Hematopoietic multipotent progenitor cell treated with erythropoietin and hydrocortisone succinate and interleukin-3 and kit ligand, for 15 days (in vitro differentiated cells): ENCODE measurements at places on chromosomes 1 and 21.

GRCh38 chr1:14443164-14443787 lies 155.2 kb upstream of the KAZN start:
- DNase-seq, result no peak

DNA sequence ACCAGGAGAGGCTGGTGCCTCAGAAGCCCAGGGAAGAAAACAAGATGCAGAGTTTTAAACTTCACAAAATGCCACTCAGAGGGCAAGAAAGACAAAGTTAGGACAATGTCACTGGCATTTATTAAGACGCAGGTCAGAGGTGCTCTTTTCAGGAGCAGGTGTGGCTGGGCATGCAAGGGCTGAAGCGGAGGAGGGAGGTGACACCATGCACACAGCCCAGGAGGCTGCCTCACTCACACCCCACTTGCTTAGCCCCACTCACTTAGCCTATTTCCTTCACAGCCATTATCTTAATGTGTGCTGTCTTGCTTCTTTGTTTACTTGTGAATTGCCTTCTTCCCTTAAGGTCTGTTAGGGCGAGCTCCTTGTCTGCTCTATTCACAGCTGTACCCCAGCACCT lies 17.2 kb downstream of the HIVEP3 start:
- no peak for DNase-seq

GRCh38 chr1:43868741-43869067 lies 64.9 kb upstream of the ARTN start:
- DNase-seq, result no peak

DNA sequence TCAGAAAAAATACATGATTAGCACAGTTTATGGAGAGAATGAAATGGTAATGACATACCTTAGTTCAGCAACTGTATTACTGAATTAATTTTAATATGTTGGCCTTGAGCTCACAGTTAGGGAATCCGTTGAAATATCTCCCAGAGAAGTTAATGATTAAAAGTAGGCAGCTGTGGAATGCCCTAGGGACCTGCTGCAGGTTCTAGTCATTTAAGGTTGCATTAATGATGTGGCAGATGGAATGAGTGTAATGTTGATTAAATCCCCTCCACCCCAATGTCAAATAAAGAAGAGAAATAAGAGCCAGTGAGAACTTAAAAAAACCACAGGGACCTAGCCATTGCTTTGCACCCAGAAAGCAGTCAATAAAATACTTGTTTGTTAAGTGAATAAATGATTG lies 40.3 kb upstream of the TRIM45 start:
- no peak for DNase-seq

GRCh38 chr1:217105437-217105836 lies 382.2 kb upstream of the ESRRG start:
- DNase-seq, result no peak

GRCh38 chr1:47351305-47351704 lies 17.7 kb downstream of the CMPK1 start:
- DNase-seq, result no peak

DNA sequence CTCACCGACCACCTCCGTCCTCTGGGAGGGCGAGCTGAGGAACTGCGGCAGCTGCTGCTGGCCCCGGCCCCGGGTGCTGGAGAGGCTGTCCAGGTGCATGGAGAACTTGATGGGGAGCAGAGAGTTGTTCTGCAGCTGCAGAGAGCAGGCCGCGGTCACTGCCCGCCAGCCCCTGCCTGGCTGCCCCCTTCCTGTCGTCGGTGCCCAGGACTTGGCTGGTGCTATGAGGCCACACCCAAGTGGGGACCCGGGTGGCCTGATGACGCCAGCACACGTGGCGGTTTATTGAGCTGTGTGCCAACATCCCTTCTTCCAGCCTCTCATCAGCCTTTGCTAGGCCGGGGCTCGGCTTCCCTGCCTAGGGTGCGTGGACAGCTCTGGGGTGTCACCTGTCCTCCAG lies 5.3 kb upstream of the TMEM52 start:
- no peak for DNase-seq

GRCh38 chr1:54297596-54298283 lies 97.8 kb downstream of the MRPL37 start:
- no peak for DNase-seq

- no peak for DNase-seq
These were observed 41.3 kb downstream of the RAB3B start for GRCh38 chr1:51949014-51949702.

GRCh38 chr21:45281411-45282282 lies 6.0 kb downstream of the POFUT2 start:
- DNase-seq, result no peak

- DNase-seq, result no peak
These were observed 221.2 kb downstream of the FMN2 start for GRCh38 chr1:240312872-240313271.

- no peak for DNase-seq
These were observed 78.0 kb upstream of the RNPC3 start for GRCh38 chr1:103447471-103447870.

- no peak for DNase-seq
These were observed 1.2 kb upstream of the LRRC53 start for GRCh38 chr1:74513411-74514300.

DNA sequence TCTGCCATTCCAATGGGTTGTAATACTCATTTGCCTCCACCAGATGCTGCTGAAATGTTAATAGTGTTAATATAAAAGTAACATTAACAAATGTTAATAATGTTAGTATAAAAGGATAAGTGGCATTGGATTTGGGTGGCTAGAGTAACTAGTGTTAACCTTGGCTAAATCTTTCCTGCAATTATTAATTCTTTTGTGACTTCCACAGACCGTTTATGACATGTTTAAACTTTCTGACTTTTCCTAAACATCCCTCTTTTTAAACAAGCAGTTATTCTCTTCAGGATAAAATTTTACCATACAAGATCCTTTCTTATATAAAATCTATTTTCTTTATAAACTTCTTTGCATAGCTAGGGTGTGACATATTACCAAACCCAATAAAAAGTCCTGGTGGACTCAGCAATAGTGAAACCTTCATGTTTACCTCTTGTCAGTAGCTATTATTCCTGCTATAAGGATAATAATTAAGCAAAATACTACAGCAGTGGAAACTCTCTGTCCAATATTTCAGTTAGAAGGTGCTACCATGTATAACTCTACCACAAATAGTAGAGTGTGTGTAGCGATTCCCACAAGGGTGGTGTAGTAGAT lies 41.5 kb downstream of the CCDC30 start:
- DNase-seq, result no peak

DNA sequence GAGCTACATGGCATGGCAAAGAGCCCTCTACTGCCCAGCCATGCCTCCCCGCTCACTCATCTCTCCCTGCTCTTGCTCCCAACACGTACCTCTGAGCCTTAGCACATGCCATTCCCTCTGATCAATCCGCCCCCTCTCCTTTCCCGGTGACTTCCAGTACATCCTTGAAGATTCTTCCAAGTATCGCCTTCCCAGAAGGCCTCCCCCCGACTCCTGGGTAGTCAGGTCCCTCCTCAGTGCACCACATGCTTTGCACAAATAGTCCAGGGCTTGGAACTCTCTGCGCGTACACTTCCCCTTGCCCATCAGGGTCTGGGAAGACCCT lies 77.0 kb upstream of the IFFO2 start:
- DNase-seq, result no peak

DNA sequence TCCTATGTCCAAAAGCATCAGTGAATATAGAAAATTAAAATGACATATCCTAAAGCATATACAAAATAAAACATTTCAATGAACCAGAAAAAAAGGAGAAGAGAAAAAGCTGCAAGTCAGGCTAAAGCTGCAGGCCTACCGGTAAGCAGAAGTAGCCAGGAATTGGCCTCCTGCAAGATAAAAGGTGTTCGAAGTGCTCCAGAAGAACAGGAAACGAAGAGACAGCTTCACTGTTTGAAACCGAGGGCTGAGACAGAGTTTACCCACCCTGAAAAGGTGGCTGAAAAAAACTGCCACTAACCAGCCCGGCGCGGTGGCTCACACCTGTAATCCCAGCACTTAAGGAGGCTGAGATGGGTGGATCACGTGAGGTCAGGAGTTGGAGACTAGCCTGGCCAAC lies 37.4 kb downstream of the NSL1 start:
- DNase-seq, result no peak

DNA sequence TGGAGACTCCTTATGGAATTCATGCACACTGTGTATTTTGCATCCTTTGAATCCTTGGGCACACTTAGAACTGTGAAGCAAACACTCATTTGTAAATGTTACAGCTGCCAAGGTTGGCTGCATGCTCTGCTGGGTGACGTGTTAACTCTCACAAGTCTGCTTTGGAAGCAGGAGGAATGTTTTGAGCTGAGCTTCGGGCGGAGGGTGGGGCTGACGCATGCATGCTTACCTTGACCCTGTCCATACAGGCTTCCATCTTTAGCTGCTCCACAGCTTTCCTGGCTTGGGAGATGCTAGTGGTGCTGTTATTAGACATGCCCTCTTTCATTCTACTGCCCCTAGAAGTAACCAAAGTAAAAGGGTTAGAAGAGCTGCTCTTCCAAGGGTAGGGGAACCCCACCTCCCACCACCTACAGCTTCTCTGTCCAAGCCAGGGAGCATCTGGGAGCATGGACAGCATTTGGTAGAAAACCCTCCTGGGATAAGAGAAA lies 66.0 kb downstream of the GNG4 start:
- DNase-seq, result no peak

DNA sequence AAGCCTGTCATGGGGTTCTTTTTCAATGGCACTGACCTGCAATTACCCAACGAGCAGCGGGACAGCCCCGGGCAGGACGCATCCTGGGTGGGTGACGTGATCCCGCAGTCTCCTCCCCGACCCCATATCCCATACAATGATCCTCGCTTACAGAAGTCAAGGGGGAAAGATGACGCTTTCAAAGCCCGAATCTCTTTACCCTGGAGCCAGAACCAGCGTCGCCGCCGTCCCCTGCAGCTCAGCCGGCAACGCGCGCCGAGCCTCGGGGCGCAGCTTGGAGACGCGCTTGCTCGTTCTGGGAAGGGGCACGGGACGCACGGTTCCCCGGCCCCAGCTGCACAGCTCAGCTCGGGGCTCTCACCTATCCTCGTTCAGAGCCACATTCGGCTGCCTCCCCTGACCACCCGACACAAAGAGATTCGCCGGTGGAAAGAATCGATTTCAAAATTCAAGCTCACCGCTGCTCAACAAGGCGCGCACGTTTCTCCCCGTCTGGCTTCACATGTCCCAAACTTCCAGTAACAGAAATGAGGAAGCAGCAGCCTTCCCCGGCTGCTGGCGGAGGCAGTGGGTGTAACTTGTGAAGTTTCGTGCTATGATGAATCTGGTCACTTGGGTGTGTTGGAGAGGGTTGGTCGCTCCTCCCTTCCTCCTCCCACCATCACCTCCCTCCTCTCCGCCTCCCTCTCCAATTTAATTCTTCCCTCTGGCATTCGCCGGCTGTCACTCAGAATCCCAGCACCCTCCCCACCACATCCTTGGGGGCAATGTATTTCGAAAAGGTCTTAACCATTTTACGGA lies at the start of gene TIAM1:
TSS of gene TIAM1 (minus strand) at position 582 of the 801 bp plus-strand sequence. CDS start 77,289 bp downstream, outside the sequence.
- no peak for DNase-seq

DNA sequence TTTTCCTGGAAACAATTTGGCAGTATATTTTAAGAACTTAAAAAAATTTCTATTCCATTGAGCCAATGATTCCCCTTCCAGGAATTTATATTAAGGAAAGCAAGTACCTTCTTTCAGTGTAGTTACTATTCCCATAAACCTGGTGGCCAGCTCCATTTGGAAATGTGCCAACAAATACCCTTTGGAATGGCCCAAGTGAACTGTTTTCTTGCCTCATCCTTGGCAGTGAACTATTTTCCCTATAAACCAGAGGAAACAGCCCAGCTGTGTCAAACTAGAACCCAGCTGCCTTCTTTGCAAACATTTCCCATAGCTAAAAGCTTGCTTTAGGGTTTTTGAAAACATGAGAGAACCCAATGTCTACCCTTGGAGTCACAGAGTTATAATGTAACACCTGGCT lies 496.9 kb downstream of the NEGR1 start:
- DNase-seq, result no peak
